AG10803 (cell line): ENCODE measurements at places on chromosomes 2 and 18.
A peak's percentile ranks its signal among the peaks of the same experiment; 100 is the strongest.

DNA sequence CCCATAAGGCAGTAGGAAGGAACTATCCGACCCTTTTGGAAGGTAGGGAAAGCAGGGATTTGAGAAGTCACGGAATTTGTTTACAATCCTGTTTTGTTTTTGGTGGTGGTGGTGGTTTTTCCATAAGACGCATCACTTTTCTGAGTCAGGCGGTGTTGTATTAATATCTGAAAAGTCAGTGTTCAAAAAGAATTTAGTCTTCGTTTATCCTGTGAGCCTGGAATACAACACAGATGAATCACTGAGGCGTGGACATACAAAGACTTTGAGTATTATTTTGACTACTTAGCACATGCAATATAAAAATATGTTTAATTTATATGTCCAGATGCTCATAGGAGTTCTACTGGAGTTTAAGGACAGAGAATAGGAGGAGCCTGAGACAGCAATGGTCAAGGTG, 785 bp downstream of the ZNF892 start:
- DNase-seq, result peak; percentile 13

- DNase-seq, result peak; percentile 98
These were observed 86.2 kb downstream of the METTL8 start for GRCh38 chr2:171347591-171348032.

- no peak for DNase-seq
These were observed 94.3 kb upstream of the TEX51 start for GRCh38 chr2:126804347-126804746.

GRCh38 chr2:29440921-29441623, 325.9 kb downstream of the CLIP4 start:
- DNase-seq, result no peak

GRCh38 chr2:231167745-231168459, 30.5 kb upstream of the ARMC9 start:
- DNase-seq, result no peak

- peak; percentile 56 for DNase-seq
These were observed 5.9 kb downstream of the GEN1 start for GRCh38 chr2:17759805-17760204.

DNA sequence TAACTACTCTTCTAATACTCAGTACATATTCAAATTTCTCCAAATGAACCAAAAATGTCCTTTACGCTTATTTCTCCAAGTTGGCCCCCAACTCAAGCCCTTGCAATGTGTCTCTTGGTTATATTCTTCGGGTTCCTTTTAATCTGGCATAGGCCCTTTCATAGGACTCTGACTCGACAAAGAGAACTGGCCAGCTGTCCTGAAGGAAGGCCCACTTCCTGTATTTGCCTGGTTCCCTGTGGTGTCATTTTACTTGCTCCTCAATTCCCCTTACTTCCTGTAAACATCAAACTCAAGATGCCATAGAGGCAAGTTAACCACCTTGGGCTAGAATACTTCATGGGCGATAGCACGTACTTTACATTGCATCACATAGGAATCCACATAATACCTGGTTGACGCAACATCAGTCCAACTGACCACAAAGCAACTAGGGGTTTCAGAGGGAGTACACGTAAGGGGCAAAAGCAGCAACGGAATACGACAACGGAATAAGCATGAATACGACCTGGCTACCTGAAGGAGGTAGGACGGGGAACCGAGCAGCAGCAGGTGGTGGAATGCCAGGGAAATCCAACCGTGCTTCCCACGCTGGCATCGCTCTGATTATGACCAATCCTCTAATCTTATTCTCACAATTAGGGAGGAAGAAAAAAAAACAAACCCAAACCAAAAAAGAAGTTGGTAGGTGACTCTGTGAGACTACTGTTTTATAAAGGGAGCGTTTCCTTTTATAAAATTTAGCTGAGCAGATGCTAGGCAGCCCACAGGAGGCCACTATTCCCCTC, 823 bp upstream of the GORASP2 start:
- DNase-seq, result no peak

DNA sequence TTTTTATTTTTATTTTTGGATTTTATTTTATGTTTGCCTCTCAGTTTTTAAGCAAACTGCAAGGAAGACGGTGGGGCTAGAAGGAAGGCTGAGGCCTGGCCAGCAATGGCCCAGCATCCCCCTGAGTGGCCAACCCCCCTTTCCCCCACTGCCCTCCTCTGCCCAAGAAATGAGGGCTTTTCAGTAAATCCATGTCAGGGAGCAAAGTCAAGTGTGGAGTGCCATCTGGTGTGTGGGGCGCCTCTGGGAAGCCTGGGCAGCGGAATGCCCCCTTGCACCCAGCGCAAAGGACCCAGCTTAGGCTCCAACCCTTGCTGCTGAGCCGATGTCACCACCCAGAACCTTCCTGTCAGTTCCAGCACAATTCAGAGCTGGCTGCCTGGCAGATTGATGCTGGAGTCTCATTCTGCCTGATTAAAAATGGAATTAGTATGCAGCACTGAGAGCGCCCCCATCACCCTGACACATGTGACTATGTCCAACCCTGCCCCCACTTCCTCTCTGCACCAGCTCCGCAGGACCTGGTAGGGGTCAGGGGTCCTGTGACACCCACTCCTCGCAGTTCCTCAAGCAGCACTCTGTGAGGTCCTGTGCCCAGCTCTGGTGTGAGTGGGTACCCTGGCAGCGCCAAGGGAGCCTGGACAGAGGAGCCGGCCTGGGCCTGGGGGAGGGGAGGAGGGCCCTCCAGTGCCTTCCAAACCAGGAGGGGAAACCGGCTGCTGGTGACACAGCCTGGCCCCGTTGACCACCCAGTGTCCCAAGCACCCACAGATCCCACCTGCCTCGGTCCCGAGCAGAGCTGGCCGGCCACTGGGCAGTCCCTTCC, 9.2 kb upstream of the ALPP start:
- DNase-seq, result no peak

- DNase-seq, result no peak
These were observed 331 bp downstream of the SERPINE2 start for GRCh38 chr2:224038830-224039079.

DNA sequence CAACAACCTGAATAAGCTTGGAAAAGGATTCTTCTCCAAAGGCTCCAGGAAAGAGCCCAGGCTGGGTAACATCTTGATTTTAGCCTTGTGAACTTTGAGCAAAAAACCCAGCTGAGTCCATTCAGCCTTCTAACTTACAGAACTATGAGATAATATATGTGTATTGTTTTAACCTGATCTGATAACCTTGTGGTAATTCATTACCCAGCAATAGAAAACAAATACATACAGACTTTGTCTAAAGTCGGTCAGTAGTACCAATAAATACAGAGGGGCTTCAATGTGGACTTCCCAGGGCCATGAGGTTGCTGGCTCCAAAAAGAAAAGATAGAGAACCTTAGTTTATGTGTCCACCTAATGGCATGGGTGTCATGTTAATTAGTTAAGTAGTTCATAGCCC, 191.8 kb downstream of the KCNH7 start:
- DNase-seq, result no peak

- no peak for DNase-seq
These were observed 180.3 kb upstream of the TACR1 start for GRCh38 chr2:75379476-75380210.

DNA sequence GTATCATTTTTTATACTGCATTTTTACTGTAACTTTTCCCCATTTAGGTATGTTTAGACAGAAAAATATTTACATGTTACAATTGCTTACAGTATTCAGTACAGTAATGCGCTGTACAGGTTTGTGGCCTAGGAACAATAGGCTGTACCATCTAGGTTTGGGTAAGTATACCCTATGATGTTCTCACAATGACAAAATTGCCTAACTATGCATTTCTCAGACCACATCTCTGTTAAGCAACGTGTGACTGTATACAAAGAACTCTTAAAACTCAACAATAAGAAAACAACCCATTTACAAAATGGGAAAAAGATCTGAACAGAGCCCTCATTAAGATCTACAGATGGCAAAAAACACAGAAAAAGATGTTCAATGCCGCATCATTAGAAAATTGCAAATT, 29.4 kb downstream of the FAM210A start:
- peak; percentile 19 for DNase-seq

GRCh38 chr2:119741868-119742267, 17.9 kb upstream of the PTPN4 start:
- no peak for DNase-seq

DNA sequence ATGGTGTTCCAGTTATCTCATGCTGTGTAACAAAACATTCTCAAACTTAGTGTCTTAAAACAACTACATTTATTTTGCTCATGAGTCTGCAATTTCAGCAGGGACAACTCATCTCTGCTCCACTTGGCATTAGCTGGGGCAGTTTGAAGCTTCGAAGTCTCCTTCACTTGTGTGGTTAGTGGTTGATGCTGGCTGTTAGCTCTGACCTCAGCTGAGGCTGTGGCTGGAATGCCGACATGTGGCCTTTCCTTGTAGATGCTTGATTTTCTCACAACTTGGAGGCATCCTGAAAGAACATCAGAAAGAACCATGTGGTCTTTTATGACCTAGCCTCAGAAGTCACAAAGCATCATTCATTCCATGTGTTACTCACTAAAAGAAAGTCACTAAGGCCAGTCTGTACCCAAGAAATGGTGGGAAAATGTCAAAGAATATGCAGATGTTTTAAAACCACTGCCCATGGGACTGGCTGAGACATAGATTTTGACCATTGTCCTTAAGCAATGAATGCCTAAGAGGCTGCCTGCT, 3.8 kb upstream of the TMSB10 start:
- peak; percentile 98 for DNase-seq

- DNase-seq, result no peak
These were observed 154.3 kb upstream of the CWC22 start for GRCh38 chr2:180161415-180161814.

DNA sequence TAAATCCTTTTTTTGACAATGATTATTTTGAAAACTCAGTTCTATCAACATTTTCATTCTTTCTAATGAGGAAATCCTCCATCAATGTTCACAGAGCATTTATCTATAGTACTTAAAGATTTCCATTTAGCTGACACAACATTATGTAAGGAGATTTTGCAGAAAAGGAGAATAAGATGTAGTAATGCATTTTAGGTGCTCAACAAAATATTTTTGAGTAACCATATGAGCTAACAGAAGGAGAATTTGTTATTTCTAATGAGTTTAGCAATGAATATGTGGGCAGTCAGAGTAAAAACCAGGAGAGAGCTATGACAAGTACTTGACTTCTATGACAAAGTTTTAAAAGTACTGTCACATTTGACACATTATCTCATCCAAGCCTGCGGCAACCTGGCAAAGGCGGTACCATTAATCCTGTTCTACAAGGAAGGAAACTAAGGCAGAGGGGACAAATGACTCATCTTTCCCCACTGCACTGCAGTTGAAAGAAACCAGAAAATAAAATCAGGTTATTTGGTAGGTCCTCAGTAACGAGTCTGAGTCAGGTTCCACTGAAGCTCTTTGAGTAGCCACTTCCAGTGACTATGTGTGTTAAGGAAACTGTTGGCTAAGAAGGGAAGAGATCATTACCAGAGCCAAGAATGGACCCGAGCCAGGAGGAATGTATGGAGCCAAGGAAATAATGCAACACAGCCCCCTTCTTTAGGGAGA, 134.1 kb upstream of the ITGB6 start:
- peak; percentile 55 for DNase-seq

- DNase-seq, result no peak
These were observed 96.7 kb downstream of the ZNF516 start for GRCh38 chr18:76398295-76398694.

GRCh38 chr18:74333091-74333490, 17.5 kb downstream of the C18orf63 start:
- DNase-seq, result peak; percentile 36

DNA sequence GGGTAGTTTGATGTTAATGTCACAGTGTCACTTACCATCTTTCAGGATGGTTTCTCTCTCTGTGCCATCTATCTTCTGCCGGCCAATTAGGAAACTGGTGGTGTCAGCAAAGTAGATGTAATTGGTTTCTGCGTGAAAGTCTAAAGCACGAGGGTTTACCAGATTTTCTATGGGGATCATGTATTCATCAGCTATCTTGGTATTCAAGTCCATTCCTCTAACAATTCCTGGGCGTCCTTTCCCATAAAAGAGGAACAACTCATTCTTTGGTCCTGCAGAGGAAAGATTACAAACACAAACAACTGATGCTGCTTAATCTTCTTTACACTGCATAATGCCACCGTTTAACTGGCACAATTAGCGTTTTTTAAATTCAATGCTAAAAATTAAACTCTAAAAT, 1081.9 kb downstream of the LRP1B start:
- DNase-seq, result no peak

DNA sequence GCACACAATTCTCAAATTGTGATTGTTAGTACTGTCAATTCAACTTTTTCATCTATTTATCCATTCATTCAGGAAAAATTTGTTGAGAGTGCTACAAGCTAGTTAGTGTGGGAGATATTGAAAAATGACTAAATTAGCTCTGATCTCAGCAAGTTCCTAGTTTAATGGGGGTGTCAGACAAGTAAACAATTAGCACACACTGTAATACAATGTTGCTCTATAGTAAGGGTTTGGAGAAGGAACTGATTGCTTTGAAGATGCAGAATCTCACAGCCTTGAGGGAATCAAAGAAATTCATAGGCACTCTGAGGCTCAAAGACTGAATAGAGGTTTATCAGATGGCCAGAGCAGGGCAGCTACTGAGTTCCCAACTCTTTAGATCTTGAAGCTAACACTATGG, 6.8 kb upstream of the CCNYL1 start:
- no peak for DNase-seq

- no peak for DNase-seq
These were observed 145.3 kb upstream of the AQP4 start for GRCh38 chr18:27010784-27011183.

GRCh38 chr2:53630026-53630606, 137.5 kb upstream of the CHAC2 start:
- peak; percentile 4 for DNase-seq

- peak; percentile 81 for DNase-seq
These were observed 75.2 kb upstream of the CD28 start for GRCh38 chr2:203631068-203631757.

DNA sequence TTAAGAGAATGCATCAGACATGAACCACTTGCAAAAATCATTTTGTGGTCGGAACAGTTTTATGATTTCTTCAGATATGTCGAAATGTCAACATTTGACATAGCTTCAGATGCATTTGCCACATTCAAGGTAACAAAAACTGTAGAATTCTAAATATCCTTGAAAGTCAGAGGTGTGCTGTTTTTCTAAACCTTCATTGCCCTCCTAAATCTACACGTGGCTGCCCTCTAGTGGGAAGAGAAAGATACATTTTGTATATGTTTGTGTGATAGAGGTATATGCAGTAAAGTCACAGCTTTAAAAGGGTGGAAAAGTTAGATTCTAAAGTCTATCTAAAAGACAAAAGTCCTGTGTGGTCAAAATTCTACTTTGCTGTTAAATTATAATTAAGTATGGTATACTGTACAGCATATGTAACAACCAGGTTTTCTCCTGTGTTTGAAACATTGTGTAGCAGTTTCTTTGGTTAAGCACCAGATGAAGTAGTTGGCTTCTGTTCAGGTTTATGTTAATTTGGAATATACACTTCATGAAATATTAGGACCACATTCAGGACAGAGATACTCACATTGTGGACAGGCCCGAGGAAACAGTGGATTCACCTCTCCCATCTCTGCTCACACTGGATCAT, 65.9 kb upstream of the ITM2C start:
- DNase-seq, result peak; percentile 59

- DNase-seq, result no peak
These were observed 40.5 kb downstream of the ROCK1 start for GRCh38 chr18:21071071-21071470.

- no peak for DNase-seq
These were observed 22.5 kb downstream of the CAVIN2 start for GRCh38 chr2:191824398-191824797.

- DNase-seq, result peak; percentile 21
These were observed 18.1 kb downstream of the NDC80 start for GRCh38 chr18:2589345-2590068.
